SJSA1 (cell line): ENCODE measurements at places on chromosomes 3 and 15. TPM values are rescaled to one million over a fixed set of nuclear protein-coding genes. Genes with fewer than 3 reads are reported as not detected.
A peak's percentile ranks its signal among the peaks of the same experiment; 100 is the strongest.

- DNase-seq = no peak
Observed at GRCh38 chr3:158451405-158452055, 119.5 kb upstream of the MLF1 start.

GRCh38 chr15:25233766-25234350 is 205.0 kb downstream of the UBE3A start:
- no peak for DNase-seq

DNA sequence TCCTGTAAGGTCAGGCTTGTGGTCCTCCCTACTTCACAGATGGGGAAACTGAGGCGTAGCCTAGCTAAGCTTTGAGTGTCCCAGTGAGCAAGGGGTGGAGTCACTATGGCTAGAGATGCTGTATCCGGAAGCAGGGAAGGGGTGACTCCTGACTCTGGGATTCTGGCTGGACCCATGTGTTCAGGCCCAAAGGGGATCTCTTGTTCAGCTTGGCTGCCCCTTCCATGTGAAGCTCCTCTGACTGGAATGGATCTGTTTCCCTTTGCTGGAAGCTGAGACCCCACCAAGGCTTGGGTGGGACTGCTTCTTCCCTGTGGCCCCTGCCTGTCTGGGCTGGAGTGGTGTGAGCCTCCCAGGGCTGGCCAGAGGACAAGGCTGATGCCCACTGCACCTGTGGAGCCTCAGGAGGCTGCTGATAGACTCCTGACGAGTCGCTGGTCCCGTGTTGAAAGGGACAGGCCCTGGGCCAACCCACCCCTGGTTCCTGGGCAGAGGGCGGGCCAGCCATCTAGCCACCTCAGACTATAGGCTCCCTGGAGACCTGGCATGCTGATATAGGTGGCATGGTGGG is 1.0 kb downstream of the MAPKAPK3 start:
- DNase-seq = no peak

Gene CSNK1G1
- 9.2 and 14.2 TPM in 2 replicates for total RNA-seq

Gene PSMA4
- total RNA-seq = 399 and 488 TPM in 2 replicates

Gene GXYLT2
- total RNA-seq = 13.3 and 18.2 TPM in 2 replicates

GRCh38 chr3:94524102-94524919 is 461.4 kb downstream of the NSUN3 start:
- DNase-seq = no peak

GRCh38 chr3:66253790-66254620 is 33.2 kb downstream of the SLC25A26 start:
- peak; percentile 19 for DNase-seq

Gene SLC2A2
- not detected in 2 replicates for total RNA-seq

Gene P2RY12
- not detected in 2 replicates for total RNA-seq

DNA sequence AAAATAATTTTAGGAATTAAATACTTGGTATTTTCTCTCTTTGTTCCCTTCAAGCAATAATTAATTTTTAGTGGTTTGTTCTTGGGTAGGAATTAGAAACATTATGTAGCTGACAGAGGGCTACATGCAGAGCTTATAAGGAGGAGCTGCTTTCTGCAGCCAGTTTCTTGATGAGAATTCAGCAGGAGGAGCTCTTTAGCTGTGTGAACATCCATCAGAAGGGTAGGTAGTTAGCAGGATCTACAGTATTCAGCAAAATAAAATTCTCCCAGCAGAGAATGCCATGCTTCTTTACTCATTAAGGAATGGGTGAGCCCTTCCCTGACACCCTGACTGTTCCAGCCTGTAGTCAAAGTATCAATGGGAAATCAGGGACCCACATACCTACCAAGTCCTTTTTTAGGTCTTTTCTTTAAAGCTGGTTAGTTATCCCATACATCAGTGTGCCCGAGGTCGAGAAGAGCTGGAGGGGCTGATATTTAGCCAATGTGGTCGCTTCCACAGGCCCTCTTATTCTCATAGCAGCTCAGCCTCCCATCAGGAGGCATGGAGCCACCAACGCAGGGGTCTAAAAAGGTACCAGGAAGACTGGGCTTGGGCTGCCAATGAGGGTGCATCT is 54.0 kb downstream of the KCNAB1 start:
- DNase-seq = no peak

Gene SLC6A1
- total RNA-seq = not detected in 2 replicates

DNA sequence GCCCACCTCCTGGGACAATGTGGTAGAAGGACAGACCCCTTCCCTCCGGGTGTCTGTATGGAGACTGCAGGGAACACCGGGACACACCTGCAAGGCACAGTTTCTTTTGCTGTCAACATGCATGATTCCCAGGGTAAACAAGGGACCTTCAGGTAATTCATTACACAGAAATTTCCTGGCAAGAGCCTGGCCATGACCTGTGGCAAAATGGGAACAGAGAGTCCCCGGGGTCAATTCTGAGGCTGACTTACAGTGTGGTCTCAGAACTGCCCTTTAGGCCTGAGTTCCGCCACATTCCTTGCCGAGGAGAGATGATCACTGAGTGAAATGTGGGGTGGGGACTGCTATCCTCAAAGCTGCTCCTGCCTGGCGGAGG is 6.3 kb downstream of the STARD5 start:
- no peak for DNase-seq
